ENCODE measurements at places on chromosomes 7 and 10. TPM values are rescaled to one million over a fixed set of nuclear protein-coding genes. Genes with fewer than 3 reads are reported as not detected.

The IKZF1 gene
- total RNA-seq, result 5.0 TPM

- ATAC-seq, result no peak
These were observed 193.1 kb downstream of the COBL start for GRCh38 chr7:51123322-51124019.

The GLI3 gene
- total RNA-seq, result 18.2 TPM

The AVL9 gene
- 21.2 TPM for total RNA-seq

- ATAC-seq, result no peak
These were observed 9.7 kb downstream of the INTS1 start for GRCh38 chr7:1494447-1494846.

The MMD2 gene
- total RNA-seq, result not detected

Measured in gastroesophageal sphincter (tissue), 4 donors.